ENCODE measurements at places on chromosomes 12 and 14. TPM values are rescaled to one million over a fixed set of nuclear protein-coding genes. Genes with fewer than 3 reads are reported as not detected.

The MOK gene
- 9.0 TPM for total RNA-seq

The KLRC4 gene
- not detected for total RNA-seq

The EFS gene
- 1.8 TPM for total RNA-seq

The ATP5F1B gene
- total RNA-seq, result 483 TPM

The DTX1 gene
- not detected for total RNA-seq

Data from smooth muscle cell of the umbilical artery (primary cell).